Esophagus squamous epithelium (tissue), 5 donors: ENCODE measurements at places on chromosomes 1 and 21.

DNA sequence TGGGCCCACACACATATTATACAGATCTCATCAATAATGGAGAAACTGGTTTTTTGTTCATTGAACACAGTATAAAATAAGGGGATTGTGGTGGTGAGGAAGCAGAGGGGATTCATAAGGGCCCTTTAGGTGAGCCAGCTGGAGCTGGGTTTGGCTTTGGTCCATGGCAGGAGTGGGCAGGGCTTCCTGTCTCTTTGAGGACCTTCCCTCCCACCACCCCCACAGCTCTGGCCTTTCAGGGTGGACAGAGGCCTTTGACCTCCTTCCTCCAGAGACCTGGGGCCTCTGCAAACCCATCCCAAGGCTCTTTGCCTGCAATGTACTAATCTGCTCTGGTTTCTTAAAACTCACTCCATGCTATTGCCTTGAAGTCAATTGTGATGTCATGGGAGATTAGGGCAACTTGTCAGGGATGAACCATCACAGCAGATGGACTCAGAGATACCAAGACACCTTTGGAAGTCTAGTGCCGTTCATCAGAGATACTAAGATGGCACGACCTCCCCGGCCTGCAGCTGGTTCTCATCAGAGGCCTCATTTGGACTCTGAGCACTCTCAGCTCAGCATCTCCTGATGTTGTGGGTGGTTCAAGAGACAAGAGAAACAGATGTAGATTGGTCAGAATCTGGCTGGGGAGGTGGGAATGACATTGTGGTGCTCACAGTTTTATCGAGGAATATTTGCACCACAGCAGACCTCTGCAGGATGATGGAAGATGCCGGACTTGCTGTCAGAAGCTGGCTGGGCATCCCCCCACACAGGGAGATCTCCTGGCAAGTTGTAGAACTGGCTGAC lies 37.9 kb downstream of the LHX4 start:
- no peak for DNase-seq

- no peak for DNase-seq
Observed at GRCh38 chr1:29756085-29756484, 519.8 kb downstream of the PTPRU start.

GRCh38 chr1:149885339-149886120 lies 13.8 kb upstream of the BOLA1 start:
- DNase-seq = peak; percentile 53

DNA sequence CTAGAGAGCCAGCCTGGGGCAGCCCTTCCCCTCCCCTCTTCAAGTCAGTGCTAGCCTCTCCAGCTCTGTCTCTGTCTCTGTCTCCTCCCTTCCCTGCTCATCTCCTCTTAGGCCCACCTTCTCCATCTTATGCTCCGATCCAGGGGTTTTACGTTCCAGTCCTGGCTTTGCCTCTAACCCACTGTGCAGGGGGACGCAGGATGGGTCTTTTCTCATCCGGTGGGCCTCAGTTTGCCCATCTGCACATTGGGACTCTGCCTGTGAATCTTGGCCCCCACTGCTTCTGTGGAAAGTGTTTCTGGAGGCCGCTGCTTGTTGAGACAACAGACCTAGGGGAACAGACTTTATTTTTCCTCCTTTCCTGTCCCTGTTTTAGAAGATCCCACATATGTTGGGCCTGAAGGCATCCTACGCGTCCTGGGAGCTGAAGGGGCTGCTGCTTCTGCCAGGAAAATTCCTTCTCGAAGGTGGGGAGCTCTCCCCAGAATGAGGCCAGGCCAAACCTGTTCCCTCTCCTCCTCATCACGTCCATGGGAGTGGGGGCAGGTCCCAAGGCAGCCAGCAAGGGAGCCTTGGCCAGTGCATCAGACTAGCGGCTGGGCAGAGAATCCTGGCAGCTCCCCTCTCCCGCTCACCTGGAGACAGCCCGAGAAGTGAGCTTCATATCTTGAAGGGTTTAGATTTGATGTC lies 99.5 kb upstream of the CSF3R start:
- DNase-seq = no peak

DNA sequence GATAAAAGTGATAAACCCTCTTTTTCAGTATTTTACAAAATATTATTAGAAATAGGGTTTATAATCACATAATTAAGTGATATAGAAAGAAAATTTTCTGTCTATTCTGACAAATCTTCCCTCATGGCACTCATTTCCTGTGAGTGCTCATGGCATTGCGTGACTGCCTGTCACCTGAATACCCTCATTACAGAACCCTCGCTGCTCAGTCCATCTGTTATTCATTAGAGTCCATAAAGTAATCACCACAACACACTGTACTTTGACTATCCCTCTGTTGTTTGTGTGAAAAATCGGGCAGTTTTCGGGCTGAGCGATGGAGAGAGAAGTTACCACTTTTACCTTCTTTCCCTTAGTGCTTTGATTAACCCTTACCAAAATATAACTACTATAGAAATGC lies 100.4 kb upstream of the BRINP3 start:
- no peak for DNase-seq

GRCh38 chr1:158547533-158547932 lies 6.7 kb downstream of the OR6Y1 start:
- DNase-seq = no peak

GRCh38 chr21:45541221-45542039 lies 810 bp downstream of the SLC19A1 start:
- DNase-seq = no peak

DNA sequence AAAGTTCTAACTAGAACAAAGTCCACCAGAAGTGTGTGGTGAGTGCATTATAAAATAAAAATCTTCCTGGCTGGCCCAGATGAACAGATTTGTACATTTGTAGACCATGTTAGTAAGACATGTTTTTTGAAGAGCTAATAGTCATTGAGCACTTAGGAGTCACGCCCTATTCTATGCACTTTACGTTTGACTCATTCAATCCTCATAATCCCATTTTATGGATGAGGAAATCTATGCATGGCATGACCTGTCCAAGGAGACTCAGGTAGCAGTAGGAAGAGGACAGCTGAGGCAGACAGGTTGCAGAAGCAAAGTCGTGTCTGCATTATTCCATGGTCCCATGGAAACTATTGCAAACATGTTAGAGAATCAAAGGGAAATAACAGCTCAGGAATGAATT lies 30.3 kb upstream of the LPAR3 start:
- no peak for DNase-seq

DNA sequence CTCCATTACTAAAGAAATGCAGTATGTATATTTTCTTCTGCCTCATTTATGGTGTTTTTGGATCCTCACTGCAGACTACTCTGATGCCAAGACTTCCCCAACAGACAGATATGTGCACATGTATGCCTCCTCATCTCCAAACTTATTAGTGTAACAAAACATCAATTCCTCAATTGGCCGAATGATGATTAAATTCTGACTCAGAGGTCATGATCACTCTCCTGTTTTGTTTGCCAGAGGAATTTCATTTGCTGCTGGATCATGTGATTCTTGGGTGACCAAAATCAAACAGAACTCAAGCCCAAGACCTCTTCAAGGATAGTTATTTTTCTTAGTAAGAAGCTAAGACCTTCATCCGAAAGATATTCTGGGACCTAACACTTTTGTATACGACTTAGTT lies 227.6 kb downstream of the LMO4 start:
- no peak for DNase-seq

- DNase-seq = no peak
Observed at GRCh38 chr1:221543529-221544120, 198.3 kb downstream of the DUSP10 start.

- DNase-seq = no peak
Observed at GRCh38 chr1:79128722-79129121, 122.2 kb upstream of the ADGRL4 start.

- DNase-seq = no peak
Observed at GRCh38 chr1:235069577-235070563, 58.8 kb downstream of the TOMM20 start.

DNA sequence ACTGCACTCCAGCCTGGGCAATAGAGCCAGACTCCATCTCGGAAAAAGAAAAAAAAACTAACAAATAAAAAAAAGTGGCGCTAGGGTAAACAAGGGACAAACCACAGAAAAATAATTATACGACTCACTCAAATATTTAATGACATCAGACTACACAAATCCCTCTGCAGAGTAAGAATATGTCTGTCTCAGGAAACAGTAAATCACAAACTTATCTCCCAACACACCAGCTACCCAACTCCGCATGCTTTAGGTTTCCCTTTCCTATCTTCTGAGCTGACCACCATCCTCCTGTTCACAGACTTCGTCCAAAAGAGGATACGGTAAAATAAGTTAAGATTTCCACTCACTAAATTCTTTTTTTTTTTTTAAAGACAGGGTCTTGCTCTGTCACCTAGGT lies 16.2 kb downstream of the WDR47 start:
- DNase-seq = no peak

GRCh38 chr1:1181129-1181937 lies 7.7 kb downstream of the TTLL10 start:
- no peak for DNase-seq

- DNase-seq = no peak
Observed at GRCh38 chr1:86068271-86068721, 88.3 kb downstream of the COL24A1 start.

- DNase-seq = no peak
Observed at GRCh38 chr1:7726623-7727022, 44.5 kb upstream of the VAMP3 start.

GRCh38 chr1:119667173-119667572 lies 19.1 kb upstream of the ZNF697 start:
- no peak for DNase-seq

DNA sequence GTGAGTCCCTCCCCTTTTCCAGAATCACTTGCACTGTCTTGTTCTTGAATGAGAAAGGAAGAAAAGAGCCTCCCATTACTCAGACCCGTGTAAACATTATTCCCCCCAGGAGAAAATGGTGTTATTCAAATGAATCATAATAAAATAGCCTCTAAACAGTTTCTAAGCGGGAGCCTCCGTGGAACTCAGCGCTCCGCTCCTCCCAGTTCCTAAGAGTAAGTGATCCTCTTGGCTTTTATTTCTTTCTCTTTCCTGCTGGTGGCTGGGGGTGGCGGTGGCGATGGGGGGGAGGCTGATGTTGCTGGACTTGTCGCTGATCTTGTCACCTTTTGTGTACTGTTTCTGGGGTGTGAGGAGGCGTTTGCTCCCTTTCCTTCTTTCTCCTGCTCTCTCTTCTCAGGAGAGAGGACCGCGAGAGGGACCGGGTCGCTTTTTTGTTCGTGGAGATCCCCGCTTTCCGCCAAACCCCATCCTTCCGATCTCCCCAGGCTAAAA lies 781 bp downstream of the PROX1 start:
- no peak for DNase-seq

DNA sequence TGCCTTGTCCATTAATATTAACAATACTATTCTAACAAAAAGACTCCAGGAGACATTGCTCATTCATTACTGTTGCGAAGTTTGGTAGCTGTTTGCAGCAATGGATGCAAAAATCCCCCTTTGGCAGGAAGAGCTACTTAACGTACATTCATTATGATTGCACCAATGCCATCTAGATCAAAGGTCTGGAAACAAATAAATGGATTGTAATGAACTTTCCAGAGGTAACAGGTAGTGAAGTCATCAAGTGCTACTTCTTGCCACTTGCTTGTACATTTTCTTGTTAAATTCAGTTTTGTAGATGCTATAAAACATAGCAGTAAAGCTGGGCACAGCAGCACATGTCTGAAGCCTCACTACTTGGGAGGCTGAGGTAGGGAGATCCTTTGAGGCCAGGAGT lies 93.9 kb downstream of the DDAH1 start:
- DNase-seq = no peak

- DNase-seq = no peak
Observed at GRCh38 chr1:55311057-55311641, 96.0 kb upstream of the USP24 start.

DNA sequence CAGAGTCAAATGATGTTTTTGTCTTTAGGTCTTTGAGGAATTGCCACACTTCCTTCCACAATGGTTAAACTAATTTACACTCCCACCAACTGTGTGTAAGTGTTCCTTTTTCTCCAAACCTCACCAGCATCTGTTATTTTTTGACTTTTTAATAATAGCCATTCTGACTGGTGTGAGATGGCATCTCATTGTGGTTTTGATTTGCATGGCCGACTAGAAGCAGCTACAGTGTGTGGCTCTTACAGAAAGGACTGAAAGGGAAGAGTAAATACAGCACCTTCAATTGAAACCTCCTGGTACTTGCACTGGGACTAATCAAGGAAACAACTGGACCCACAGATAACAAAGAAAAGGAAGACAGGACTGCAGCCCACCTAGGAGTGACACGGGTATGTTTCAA lies 668.0 kb upstream of the RGS18 start:
- no peak for DNase-seq

DNA sequence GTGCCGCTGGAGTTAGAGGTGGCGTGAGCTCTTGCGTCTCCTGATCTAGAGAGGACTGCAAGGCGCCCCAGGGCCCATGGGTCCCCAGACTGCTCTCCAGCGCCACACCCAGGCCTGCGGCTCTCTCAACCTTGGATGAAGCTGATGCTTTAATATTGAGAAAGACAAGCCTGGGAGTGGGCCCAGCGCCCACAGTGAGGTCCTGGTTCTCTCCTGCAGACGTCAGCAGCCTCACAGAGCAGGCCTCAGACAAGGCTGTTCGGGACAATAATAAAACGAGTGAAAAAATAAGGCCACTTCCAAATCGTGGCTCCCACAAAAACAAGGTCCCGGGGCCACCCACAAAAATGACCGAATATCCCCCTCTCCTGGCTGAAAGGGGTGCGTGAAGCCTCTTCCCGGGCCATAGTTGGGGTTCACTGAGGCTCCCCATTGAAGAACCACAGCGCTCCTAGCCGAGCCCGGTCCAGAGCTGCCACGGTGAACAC lies 6.0 kb upstream of the DNMT3L start:
- no peak for DNase-seq

DNA sequence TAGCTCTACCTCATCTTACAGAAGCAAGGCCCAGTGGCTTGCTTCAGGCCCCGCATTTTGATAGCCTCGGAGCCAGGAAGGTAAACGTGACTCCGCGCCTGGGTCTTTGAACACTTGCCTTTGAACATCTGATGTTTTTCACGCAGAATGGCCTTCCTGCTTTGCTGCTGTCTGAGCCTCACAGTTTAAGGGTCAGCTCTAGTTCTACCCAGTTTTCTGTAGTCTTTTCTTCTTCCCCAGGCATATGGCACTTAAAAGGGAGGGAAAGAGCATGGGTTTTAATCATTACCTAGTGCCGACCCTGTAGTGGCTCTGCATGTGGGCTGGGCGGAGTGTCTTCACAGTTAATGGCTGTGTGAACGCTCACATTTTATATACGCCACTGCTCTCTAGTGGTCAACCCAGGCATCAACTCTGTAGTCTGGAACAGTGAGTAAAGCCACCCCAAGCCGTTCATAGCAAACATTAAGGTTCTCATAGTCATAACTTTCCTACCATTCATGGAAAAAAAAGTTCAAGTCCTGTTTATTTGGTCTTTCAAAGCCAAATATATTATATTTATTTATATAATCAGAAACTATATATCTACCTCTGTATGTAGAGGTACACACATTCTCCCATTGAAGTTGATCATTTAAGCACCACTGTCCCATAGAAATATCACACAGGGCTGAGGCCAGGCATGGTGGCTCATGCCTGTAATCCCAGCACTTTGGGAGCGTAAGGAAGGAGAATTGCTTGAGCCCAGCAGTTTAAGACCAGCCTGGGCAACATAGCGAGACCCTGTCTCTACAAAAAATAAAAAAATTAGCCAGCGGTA lies 78.1 kb downstream of the IER5 start:
- DNase-seq = no peak
